ENCODE measurements at places on chromosomes 5 and 9.

- peak; percentile 33 for DNase-seq
Observed at GRCh38 chr5:31452314-31452713, 79.6 kb downstream of the DROSHA start.

GRCh38 chr5:83227611-83228010 lies 150.3 kb downstream of the XRCC4 start:
- DNase-seq = no peak

DNA sequence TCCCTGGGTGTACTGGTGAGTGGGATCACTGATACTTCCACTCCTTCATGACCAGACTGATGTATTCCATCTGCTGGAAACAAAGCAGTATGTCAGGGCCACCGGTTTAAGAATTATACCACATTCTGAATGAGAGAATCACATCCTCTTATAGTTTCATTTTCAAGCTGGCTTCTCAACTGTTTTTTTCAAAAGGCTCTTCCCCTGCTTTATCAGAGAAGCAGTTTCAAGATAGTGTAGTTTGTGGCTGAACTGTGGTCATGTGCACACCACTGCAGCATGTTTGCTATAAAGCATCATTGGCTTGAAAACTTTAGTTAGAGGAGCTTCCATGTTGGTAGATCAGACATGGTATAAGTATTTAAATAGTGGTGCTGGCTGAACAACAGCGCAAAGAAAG lies 450.5 kb upstream of the CDH10 start:
- no peak for DNase-seq

DNA sequence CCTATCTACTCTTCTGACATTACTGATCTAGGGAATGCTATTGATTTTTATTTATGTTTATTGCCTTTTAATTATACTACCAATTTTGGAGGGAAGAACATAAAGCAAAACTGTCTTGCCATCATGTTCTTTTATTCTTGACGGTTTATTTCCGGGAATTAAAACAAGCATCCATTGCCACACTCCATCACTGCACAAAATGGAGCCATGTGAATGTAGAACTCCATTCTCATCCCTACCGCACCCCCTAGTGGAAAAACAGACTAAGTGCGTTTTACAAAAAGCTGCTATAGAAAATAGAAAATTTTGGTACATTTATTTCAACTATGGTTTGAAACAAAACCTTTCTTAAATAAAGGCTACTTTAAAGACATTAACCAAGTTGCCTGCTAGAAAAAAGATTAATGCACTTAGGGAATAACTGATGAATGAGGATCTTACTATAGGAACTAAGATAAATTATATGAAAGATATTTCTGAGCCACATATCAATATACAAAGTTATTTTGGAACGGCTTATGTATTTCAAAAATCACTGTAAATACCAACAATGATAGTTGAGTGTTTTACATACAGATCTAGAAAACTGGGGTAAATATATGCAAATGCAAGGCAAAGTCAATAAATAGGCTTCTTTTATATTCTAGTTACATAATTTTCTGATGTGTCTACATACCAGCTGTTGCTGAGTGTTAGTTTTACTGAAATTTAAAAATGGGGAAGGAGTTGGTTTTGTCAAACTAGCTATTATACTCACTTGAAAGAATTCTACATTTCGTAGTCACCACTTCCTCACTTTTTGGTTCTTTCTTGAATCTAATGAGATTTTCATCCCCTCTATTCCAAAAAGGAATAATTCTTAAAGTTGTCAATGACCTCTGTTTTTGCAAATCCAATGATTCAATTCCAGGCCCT lies 26.5 kb downstream of the OXCT1 start:
- DNase-seq = peak; percentile 77

GRCh38 chr9:114308361-114308950 lies 14.4 kb upstream of the ORM1 start:
- no peak for DNase-seq

DNA sequence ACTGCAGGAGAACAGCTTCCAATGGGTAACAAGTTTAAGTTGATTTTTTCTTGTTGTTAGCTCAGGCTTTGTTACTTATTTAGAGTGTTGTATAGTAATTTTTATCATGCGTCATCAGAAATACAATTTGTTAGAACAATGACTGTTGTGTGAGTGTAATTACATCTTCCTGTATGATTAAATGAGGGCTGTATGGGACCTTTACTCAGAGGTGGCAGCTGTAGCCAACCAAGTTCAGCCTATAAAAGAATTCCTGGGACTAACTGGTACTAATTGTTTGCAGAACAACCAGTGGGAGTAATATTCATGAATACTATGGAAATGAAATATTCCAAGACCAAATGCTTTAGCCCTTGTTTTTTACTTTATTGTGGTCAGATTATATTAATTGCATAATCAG lies 30.8 kb upstream of the TJP2 start:
- DNase-seq = peak; percentile 25

- no peak for DNase-seq
Observed at GRCh38 chr5:92207151-92207550, 824.0 kb upstream of the ARRDC3 start.

GRCh38 chr9:93898026-93898425 lies 57.1 kb downstream of the BARX1 start:
- DNase-seq = no peak

DNA sequence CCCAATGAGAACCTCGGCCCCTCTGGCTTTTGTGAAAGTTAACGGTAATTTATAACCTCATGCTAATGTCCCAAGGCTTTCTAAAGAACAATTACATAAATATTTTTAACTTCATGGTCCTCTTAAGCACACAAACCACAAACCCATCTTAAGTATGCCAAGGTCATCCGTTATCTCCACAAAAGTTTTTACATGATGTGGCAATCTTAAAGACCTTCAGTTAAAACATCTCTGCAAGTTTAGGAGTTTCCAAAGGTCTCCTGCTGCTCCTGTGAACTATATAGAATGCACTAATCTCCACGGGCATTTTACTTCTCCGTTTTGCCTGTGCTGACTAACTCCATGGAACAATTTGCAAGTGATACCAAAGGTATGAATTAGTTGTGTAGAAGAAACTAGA lies 228.2 kb downstream of the TLE1 start:
- DNase-seq = no peak

DNA sequence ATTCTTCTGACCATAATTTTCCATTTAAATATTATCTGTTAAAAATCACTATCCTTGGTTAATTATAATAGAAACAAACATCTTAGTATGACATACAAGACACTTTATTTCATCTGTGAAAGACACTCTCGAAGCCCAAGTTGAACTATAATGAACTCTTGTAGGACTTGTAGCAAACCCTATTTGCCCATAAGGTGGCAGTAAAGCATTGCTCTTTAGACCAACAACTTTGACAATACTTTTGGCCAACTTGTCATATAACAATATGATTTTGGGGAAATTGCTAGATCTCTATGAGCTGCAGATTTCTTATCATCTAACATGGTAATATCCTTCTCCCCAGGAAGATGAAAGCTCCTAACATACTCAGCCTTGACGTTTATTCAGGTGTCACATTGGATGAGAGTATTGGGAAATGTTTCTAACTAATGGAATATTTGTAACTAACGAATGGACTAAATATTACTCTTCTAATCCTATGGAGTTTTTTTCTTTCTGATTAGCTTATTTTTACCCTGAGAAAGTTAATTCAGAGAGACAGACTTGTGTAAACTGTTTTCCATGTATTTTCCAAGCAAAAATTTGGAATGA lies 11.0 kb downstream of the SPINK14 start:
- DNase-seq = peak; percentile 75

DNA sequence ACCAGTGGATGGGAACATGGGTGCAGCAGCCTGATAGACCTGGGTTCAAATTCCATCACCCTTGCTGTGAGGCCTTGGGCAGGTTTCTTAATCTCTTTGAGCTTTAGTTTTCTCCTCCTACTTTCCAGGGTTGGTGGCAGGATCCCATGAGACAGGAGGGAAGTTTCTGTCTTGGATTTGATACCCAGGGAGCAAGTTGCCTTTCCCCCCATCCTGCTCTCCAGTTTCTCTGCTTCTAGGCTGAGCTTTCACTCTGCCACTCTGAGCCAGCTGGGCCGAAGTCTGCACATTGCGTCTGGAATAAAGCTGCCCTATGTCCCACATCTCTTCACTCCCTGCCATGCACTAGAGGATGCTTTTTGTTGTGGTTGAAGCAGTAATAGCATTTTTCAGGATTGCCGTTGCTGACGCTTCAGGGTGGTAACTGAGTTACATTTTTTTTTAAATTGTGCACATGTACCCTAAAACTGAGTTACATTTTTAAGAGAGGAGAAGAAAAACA lies 40.5 kb upstream of the ANGPTL2 start:
- DNase-seq = no peak
